ENCODE measurements at places on chromosomes 6 and 20. TPM values are rescaled to one million over a fixed set of nuclear protein-coding genes. Genes with fewer than 3 reads are reported as not detected.

DNA sequence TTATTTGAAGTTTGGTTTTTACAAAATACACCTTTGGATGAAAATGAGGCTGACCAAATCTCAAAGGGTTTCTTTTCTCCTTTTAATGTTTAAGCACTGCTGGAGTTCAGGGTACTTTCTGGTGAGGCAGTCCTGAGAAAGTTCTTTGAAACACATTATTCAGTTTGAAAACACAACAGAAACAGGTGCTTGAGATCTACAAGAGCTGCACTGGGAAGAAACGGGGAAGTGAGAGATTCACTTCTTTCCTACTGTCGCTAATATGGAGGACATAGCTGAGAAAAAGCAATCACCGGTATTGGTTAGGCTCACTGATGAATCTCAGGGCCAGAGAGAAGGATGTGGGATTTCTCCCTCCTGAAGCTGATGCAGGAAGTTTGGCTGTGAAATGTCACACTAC is 22.9 kb upstream of the TMEM170B start:
- DNase-seq: no peak

- DNase-seq: no peak
These were observed 9.0 kb downstream of the OR2W1 start for GRCh38 chr6:29035951-29036350.

DNA sequence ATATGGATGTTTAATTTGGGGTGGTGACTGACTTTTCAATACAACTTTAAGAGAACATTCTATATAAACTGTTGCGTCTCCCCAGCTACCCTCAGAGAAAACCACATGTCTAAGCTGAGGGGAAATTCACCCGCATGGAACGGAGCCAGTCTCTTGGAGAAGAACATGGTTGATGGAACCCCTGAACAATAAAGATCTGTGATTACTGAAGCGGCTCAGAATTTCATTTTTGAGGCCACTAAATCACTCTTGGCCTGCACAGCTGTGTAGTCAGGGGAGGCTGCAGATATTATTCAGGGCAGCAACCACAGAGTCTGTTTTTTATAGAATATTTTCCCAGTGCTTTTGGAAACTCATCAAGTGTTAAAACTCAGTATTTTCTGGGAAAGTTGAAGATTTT is 73.8 kb downstream of the EYA4 start:
- no peak for DNase-seq

IRF4 gene
- 0.29 TPM for total RNA-seq

GRCh38 chr20:9660236-9660868 is 146.0 kb downstream of the LAMP5 start:
- peak; percentile 11 for DNase-seq

- DNase-seq: no peak
These were observed 213.3 kb downstream of the AKAP7 start for GRCh38 chr6:131348572-131348971.

CLPSL2 gene
- not detected for total RNA-seq

CLPSL1 gene
- total RNA-seq: not detected

- no peak for DNase-seq
These were observed 27.1 kb downstream of the PARD6B start for GRCh38 chr20:50758469-50758868.

- DNase-seq: no peak
These were observed 53.2 kb downstream of the PDE7B start for GRCh38 chr6:135904666-135905065.

GRCh38 chr20:3781153-3781910 is at the start of gene SPEF1:
Gene SPEF1 (minus strand): TSS chr20:3781448. CDS start chr20:3781287, 161 bp downstream.
- peak; percentile 95 for DNase-seq

GRCh38 chr6:33779895-33780294 is 9.0 kb downstream of the LEMD2 start:
- no peak for DNase-seq

DNA sequence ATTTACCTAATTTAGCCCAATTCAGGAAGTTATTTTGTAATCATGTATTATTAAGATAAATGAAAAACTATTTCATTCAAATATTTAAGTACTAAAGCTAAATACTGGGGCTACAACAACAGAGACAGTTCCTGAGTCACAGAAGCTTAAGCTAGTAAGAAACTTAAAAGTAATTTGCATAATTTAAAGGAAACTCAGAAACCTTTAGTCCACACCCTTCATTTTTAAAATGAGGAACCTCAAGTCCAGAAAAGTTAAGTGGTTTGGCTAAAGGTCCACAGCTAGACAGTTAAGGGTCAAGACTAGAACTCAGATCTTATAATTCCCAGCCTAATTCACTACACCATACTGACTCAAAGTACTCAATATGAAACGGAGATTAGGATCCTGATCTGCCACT is 7.2 kb downstream of the LMBRD1 start:
- no peak for DNase-seq

DNA sequence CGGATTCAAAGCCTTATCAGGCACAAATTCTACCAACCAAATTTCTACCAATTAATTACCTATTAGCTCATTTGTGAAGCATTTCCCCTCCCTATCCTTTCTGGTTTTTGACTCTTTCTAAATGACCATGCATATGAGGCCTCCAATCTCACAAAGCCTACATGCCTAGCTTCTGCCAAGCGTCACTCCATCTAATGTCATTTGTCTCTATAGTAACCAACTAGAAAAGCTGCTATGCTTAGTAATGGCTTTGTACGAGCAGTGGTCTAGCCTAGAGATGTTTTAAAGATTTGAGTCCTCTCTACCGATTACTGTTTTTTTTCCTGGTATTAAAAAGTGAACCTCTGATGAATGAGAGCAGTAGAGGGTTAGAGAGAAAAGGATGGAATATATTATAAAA is 4.8 kb upstream of the ASF1A start:
- no peak for DNase-seq

GRCh38 chr20:62647521-62648317 is 5.4 kb downstream of the SLCO4A1 start:
- DNase-seq: no peak

- DNase-seq: no peak
These were observed 186.1 kb downstream of the TASP1 start for GRCh38 chr20:13452470-13453124.

- DNase-seq: peak; percentile 95
These were observed 498.3 kb upstream of the SULF2 start for GRCh38 chr20:48283470-48284110.

DOK5 gene
- total RNA-seq: not detected

GRCh38 chr6:110044096-110044495 is 66.0 kb downstream of the GPR6 start:
- no peak for DNase-seq

FAM209B gene
- not detected for total RNA-seq

PPIL6 gene
- 2.4 TPM for total RNA-seq

HSPA12B gene
- not detected for total RNA-seq
